Activated T-cell treated with anti-CD3 and anti-CD28 coated beads for 4 hours (primary cell): ENCODE measurements at places on chromosomes 1 and 21.

- no peak for DNase-seq
Observed at GRCh38 chr1:188872376-188872775, 1605.3 kb downstream of the BRINP3 start.

DNA sequence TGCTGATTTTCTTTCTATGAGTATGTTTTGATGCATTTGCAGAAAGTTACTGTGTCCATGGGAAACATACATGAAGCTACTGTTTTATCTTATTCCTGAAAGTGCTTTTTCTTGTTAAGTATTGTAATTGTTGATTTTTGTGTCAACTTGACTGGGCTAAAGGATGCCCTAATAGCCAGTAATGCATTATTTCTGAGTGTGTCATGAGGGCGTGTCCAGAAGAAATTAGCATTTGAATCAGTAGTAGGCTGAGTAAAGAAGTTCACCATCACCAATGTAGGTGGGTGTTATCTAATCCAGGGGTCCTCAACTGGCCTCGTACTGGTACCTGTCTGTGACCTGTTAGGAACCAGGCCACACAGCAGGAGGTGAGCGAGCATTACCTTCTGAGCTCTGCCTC, 760.2 kb downstream of the PLA2G4A start:
- DNase-seq, result no peak

DNA sequence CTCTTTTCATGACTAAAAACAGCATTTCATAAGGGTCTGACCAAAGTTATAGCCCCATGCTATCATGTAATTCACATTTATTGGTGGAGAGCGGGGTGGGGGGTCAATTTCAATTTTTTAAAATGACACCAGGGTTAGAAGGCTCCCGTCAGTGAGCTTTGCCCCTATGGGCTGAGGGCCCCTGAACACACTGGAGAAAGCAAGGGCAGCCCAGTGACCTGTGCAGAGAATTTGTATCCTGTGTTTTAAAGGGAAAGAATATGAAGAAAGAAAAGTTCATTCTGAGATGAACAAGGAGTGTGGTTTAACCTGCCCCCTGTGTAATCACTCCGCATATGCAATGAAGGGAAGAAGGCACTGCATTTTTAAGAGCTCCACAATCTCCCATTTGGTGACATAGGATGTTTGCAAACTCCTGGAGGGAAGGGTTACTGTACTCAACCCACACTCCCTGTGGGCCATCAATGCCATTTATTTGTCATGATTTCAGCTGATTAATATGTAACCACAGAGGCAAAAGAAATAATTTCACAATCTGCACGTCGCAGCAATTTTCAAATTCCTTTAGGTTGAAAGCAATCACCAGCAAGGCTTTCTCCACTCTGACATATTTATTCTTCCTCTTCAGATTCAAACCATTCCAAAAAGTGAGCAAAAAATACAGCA, 95.6 kb downstream of the ZNF281 start:
- DNase-seq, result no peak

GRCh38 chr1:20593756-20594155, 4.9 kb downstream of the CDA start:
- no peak for DNase-seq

DNA sequence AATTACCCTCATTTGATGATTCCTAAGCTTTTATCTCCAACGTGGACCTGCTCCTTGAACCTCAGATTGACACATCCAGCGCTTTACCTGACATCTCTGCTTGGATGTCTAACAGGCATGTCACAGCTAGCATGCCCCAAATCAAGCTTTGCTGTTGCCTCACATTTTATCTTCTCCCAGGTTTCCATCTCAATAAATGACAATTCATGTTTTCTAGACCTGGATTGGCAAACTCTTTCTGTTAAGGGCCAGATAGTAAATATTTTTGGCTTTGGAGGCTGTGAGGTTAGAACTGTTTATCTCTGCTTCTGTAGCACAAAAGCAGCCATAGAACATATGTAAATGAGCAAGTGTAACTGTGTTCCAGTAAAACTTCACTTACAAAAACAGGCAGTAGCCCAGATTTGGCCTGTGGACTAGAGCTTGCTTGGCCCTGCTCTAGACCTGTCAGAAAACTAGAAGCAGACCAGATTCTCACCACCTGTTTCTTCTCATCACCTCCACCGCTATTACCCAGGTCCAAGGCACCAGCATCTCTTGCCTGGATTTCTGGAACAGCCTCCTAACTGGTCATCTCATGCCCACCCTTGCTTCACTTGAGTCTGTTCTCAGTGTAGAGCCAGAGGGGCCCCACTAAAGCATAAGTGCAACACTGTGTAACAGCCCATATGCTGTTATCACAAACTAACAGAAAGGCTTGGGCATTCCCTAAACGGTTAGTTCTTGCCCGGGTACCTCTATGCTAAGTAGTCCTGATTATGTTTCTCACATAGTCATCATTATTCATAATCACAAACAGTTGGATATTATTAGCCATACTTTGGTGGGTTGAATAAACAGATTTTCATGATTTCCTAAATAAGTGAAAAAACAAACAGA, 42.3 kb downstream of the UBE4B start:
- DNase-seq, result no peak

DNA sequence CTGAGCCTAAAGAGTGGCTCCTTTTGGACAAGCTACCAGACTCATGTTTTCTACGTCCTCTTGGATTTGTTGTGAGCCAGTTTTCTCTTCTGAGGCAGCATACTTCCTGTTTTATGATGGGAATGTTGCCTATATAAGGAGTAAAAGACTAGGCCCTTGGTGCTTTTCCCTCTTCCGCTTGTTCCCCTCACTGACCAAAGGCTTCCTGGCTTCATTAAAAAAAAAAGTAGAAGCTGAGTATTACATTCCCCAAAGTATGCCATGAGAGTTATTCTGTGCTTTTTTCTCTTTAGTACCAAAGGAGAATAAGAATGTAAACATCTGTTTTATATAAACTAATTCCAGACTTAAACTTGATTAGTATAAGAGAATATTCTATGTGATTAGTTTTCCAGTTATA, 6.5 kb upstream of the HMCN1 start:
- no peak for DNase-seq

DNA sequence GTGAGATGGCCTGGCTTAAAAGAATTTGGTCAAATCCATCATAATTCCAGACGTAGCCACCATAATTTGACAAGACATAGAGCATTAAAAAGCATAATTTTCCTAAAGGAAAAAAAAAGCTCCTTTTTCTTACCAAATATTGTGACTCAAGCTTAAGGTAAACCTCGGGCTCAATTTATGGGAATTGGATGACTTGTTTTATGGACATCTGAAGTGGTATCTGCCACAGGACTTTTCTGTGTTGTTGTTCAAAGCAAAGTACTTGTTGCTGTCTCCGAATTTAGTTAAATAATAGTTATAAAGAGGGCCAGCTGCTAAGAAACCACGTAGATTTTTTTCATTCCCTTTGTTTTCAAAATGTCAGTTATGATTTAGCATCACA, 1.1 kb downstream of the MPZL1 start:
- no peak for DNase-seq

DNA sequence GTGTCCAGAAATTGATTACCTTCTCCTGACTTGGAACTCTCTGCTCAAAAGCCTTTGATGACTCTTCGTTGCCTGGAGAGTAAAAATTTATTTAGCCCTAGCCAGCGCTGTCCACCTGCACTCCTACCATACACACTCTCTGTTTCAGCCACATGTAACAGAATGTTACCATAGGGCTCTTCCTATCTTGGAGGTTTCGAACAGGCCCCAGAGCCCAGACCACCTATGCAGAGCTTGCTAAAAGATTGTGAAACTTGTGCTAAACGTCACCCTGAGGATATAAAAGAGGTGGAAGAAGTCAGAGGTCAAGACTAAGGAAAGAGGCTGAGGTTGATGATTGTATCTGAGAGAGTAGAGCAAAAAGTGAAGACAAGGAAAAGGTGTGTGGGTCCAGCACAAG, 237.0 kb upstream of the HOOK1 start:
- DNase-seq, result no peak
